ENCODE measurements at places on chromosomes 16 and 17.

GRCh38 chr16:65375651-65376050 is 253.8 kb upstream of the CDH11 start:
- DNase-seq: no peak

DNA sequence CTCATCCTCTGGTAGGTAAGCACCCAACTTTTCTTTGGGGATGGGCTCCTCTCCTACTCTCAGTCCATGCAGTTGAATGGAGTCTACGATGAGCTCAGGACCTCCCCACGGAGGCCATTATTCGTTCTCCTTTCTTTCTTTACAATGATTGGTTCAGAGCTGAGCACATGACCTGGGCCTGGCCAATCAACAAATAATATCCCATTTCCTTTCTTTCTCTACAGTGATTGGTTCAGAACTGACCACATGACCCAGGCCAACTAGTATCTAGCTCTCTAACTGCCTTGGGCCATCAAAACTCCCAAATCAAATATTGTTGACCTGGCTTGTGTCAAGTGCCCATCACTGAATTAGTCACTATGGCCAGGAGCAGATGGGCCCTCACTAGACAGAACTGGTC is 129.2 kb downstream of the USP31 start:
- DNase-seq: no peak

- DNase-seq: peak; percentile 85
These were observed at the start of the genes CTU2 and RNF166 for GRCh38 chr16:88706229-88706964. Gene CTU2, plus strand, starts transcription at chr16:88706503. Its CDS starts 28 bp downstream, at chr16:88706531. Gene RNF166, minus strand, starts transcription at chr16:88706408. Its CDS starts 83 bp downstream, at chr16:88706325.

DNA sequence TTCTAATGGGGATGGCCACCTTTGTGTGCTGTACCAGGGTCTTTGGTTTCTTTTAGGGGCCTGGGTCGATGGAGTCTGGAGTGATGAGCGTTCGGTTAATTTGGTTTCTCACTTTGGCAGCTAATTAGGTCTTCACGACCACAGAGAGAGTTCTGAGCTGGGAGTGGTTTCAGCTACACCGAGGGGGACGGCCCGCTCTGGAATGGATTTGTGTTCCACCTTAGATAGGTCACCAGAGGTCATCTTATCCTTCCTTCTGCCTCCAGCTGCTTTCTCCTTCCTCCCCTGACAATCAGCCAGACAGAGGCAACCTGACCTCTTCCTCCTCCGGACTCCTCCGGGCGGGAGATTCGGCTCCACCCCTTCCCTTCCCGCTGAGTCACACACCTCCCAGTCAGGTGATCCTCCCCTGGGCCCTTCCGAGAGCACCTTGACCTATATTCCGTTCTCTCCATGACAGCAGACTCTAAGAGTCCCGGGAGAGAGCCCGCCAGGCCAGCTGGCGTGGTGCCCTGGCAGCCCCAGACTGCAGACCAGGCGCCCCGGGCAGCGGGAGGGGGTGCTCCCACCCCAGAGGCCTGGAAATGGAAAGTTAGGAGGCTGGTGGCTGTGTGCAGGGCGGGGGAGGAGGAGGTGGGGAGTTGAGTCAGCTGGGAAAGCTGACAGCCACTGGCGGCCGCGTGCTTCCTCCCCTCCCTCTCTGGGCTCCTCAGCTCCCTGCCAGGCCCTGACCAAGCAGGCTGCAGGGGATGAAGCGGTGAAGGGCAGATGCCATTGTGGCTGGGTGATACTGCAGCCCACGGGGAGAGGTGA is 44.7 kb downstream of the CHD9 start:
- peak; percentile 32 for DNase-seq

DNA sequence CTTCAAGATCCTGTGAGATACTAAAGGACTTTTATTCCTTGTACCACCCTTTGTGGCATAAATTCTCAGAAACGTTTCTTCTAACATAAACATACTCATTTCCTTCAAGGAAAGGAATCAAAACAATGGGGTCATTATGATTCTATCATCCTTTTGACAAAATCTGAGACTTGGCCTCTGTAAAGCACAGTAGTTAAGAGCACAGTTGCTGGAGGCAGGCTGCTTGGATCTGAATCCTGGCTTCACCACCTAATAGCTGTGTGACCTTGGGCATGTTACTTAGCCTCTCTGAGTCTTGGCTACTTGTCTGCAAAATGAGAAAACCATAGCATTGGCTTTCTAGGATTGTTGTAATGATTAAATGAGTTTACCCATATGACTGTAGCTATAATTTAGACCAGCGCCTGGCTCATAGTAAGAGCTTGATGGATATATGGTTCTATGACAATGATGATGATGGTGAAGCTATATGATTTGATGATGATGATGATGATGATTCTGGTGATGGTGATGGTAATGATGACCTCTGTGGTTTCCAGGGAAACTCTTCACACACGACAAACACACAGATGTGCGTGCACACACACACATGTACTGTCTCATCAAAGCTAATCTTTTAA is 6.1 kb upstream of the KRT31 start:
- DNase-seq: no peak

GRCh38 chr16:50103764-50104163 is 38.0 kb downstream of the HEATR3 start:
- DNase-seq: no peak

DNA sequence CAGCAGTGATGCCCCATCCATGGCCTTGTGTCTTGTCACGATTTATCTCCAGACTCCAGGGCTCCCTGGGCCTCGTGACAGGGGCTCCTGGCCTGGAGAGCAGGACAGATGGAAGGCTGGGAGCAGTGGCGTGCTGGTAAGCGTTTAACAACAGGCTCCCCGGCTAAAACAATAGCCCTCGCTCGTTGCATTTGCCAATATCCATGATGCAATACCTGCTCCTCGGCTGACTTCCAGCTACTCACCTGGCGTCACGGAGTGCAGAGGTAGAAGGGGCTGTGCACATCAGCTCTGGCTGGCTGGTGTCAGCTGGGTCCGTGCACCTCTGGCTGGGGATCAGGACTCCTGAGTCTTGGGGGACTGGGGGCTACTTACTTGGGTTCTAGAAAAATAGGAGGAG is 1.5 kb upstream of the BICDL2 start:
- no peak for DNase-seq

GRCh38 chr17:82808006-82808405 is 31.8 kb downstream of the ZNF750 start:
- DNase-seq: no peak

DNA sequence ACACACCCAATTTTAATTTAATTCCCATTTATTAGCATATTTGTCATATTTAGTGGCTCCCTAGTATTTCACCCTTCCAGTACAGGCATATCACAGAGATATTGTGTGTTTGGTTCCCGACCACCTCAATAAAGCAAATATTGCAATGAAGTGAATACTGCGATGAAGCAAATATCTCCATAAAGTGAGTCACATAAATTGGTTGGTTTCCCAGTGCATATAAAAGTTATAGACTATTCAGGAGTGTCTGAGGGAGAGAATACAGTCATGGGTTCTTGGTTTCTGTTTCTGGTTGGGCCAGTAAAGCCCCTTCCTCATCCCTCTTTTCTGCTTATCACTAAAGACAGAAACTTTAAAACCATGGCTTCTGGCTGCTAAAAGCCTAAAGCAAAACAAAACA is 295.4 kb upstream of the AXIN2 start:
- DNase-seq: no peak

- no peak for DNase-seq
These were observed 6.6 kb downstream of the CYGB start for GRCh38 chr17:76530811-76531485.

DNA sequence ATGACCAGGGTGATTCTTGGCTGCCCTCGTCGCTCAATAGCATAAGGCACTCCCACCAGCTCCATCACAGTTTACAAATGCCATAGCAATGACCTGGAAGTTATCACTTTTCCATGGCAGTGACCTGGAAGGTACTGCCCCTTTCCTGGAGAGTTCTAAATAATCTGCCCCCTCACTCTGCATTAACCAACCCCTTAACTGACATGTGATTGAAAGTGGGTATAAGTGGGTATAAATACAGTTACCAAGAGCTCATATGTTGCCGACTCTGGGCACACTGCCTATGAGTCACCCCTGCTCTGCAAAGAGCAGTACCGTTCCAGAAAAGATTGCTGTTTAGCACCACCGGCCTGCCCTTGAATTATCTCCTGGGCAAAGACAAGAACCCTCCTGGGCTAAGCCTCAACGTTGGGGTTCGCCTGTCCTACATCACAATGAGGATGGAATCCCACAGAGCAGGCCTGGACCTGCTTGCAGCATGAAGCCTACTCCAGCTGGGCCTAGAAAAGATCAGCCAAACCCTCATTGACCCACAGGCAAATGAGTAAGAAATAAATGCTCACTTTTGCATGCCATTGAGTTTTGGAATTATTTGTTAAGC is 95.2 kb upstream of the SEC14L1 start:
- no peak for DNase-seq

All from stimulated activated CD4-positive, alpha-beta T cell treated with anti-CD3 and anti-CD28 coated beads, Interleukin-1b, Interleukin-23, amount 100 ng/mL, for 24 hours (primary cell).